ENCODE measurements at places on chromosomes 16 and 17.

DNA sequence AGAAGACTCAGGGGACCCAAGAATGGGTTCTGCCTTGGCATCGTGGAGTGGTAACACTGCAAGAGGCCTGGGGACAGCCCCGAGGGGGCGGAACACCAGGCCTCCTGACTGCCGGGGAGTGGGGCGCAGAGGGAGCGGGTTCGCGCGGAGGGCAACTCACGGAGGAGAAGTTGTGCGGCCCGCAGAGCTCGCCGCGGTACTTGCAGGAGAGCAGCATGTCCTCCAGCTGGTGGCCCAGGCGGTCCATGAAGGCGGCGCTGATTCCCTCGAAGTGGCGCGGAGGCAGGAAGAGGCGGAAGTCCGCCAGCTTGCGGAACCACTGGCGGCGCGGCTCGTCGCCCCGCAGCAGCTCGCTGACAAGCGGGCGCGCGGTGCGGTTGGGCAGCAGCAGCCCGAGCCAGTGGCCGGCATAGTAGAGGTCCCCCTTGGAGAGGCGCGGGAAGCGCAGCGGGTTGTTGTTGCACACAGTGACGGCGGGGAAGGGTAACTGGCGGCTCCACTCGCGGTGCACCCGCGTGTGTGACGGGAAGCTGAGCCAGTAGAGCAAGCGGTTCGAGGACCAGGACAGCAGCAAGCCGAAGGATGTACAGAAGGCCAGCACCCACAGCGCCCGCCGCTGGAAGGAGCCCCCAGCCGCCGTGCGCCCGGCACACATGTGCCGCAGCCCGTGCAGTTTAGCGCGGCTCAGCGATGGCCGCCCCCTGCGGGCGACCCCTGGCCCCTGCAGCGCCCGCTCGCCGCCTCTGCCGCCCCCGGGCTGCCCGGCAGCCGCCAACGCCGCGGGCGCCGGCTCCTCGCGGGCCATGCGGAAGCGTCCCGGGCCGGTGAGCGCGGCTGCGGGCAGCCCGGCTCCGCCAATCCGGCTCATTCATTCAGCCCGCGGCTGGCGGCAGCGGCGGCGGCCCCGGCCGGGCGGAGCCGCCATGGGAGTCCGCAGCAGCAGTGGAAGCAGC, 1.6 kb downstream of the ASIC2 start:
- DNase-seq = peak; percentile 4

- no peak for DNase-seq
Measured at GRCh38 chr17:81569986-81570514, 17.9 kb upstream of the FAAP100 start.

GRCh38 chr16:68074850-68075555, 10.2 kb upstream of the NFATC3 start:
- DNase-seq = peak; percentile 80

- no peak for DNase-seq
Measured at GRCh38 chr17:73560661-73561060, 83.6 kb downstream of the SDK2 start.

GRCh38 chr17:9928601-9929333, 23.7 kb upstream of the RCVRN start:
- no peak for DNase-seq

- no peak for DNase-seq
Measured at GRCh38 chr16:27080895-27081294, 14.2 kb downstream of the C16orf82 start.

DNA sequence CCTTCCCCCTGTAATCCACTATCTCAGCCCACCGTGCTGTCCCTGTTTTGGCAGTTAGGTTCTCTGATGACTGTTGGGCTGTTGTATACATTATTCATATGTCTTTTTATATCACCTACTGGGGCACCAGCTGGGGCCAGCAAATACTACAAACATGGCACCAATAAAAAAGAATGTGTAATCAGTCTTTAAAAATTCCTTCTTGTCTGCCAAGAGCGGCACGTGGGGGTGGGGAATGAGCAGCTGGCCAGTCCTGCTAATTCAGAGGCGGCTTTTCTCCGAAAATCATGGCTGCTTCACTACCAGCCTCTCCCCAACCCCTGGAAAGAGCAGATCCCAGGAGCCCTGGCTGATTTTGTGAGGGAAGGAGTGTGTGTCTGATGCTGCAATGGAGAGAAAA, 77.7 kb upstream of the EEF2KMT start:
- no peak for DNase-seq

DNA sequence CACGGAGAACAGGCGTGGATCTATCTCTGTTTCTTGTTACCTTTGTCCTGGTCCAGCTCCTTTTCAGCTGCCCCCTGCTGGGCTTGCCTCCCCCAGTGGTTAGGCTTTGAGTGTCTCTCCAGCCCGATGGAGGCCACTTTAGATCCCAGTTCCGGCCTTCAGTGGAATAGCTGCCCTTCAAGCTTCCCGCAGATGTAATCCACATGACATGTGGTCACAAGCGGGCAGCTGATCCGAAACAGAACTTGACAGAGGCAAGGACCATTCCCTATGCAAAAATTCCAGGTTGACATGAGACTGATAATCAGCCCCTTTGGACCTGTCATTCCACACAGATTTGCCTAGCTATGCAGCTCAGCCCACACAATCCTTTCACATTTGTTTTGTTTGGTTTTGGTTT, 40.6 kb upstream of the AQP8 start:
- no peak for DNase-seq

DNA sequence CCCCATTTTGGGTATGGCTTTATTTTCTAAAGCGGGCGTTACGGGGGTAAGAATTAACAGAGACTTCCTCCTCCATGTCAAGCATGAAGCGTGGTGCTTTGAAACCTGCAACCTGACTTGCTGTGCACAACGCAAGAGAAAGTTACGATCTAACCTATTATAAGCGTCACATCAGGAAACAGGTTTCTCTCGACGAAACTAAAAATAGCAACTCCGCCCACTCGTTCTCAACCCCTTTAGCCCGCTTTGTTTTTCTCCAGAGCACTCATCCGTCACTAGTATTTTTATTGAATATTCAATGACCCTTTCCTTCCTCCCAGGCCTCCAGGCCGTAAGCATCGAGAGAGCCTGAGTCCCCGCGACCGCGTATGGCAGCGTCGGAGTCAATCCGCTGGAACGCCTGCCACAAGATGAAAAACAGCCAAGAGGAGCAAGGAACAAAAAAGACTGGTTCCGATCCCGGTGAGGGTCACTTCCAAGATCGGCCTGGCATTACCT, 555 bp downstream of the NUP88 start:
- peak; percentile 63 for DNase-seq

- DNase-seq = no peak
Measured at GRCh38 chr17:64400642-64401041, 10.0 kb upstream of the PECAM1 start.

GRCh38 chr17:2847381-2848333, 51.4 kb downstream of the RAP1GAP2 start:
- DNase-seq = no peak

- no peak for DNase-seq
Measured at GRCh38 chr16:87322360-87322759, 5.2 kb upstream of the C16orf95 start.

DNA sequence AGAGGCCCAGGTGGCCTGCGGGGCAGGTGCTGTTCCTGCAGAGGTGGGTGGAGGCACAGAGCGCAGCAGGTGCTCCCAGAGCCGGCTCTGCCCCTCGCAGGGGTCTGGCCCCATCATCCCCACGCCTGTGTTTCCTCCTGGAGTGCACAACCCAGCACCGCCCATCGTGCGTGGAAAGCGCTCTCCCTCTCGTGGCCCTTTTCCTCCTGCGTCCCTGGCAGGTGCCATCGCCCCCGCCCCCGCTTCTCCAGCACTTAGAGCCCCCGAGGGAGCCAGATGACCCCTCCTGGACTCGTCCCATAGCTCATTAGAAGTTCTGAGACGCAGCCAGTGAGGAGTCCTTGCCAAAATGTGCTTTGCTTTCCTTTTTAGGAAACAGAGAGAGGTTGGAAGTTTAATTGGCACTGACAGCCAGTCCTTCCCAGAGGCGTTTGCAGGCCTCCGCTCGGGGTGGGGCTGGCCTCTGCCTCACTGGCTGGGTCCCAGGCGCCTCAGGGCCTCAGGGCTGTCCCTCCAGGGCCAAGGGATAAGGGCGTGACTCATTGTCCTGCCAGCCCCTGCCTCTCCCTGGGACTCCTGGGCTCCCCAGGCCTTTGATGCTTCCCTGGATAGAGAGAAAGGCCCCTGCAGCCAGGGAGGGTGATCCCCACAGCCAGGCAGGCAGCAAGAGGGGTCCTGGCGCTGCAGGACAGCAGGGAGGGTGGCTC, 32.2 kb upstream of the CHMP6 start:
- DNase-seq = no peak

GRCh38 chr16:55853114-55853513, 20.2 kb upstream of the CES1 start:
- no peak for DNase-seq

GRCh38 chr17:78273813-78274212, 42.4 kb downstream of the TMEM235 start:
- no peak for DNase-seq

GRCh38 chr17:17536702-17537101, 40.5 kb upstream of the RASD1 start:
- no peak for DNase-seq

- no peak for DNase-seq
Measured at GRCh38 chr16:49335828-49336227, 37.8 kb upstream of the C16orf78 start.

DNA sequence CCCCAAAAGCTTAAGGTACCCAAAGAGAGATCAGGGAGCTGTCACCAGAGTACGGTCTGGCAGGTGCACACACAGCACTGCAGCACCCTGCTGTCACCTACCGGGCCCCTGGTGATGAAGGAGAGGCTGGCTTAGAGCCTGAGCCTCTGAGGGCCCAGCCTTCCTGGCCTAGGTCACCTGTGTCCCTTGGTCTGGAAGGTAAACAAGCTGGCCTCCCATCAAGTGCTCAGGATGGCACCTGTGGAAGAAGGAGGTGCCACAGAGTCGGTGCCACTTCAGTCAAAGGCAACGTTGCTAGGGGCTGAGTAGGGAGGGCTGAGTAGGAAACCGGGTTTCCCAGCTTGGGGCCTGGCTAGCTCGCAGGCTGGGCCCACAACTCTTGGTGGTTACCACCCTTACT, 70.7 kb downstream of the COG7 start:
- no peak for DNase-seq

DNA sequence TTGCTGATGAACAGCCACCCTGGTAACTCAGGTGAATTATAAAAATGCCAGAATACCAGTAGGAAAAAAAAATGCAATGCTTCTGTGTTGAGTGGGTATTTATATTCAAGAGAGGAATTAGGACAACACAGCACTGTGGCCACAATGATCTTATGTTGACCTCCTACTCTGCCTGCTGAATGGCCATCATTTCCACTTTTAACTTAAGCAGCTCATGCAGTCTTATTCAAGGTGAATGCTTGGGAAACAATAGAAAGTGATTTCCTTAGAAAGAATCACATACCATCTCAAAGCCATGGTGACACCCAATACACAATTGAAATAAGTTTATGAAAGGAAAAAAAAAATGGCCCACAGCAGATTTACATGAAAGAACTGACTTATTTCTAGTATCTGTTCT, 224.0 kb downstream of the CDH8 start:
- DNase-seq = no peak

GRCh38 chr17:77622647-77623046, 335.9 kb upstream of the TNRC6C start:
- DNase-seq = no peak

DNA sequence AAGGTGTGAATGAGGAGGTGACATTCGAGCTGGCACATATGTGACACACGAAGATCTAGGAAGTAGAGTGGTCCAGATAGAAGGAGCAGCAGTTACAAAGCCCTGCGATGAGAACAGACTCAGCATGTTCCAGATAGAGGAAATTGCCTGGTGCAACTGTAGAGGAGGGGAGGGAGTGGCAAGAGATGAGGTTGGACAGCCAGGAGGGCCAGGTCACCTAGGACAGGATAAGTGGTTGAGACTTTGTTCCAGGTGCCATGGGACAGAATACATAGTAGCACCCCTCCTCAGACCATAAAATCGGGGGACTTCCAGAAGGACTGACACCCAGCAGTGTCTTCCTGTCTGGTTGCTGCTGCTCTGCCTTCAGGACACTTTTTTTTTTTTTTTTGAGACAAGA, 11.0 kb upstream of the CENPT start:
- DNase-seq = no peak

DNA sequence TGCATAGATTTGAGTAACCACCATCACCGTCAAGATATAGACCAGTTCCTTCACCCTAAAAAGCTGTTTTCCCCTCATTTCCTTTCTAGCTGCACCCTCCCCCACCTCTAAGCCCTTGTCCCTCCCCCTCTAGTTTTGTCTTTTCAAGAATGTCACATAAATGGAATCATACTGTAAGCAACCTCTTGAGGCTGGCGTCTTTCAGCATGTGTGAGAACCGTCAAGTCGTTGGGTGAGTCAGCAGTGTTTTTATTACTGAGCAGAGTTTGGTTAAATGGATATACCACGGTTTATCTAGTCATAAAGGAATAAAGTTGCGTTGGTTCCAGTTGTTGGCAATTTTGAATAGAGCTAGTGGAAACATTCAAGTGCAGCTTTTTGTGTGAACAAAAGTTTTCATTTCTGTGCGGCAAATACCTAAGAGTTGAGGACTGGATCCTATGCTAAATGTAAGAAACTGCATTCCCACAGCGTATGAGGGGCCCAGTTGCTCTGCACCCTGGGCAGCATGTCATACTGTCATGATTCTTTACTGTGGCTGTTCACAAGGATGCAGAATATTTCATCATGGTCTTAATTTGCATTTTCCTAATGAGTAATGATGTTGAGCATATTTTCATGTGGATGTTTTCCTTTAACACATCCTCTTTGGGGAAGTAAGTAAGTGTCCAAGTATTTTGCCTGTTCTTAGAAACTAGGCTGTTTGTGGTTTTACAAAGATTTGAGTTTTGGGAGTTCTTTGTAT, 264.3 kb downstream of the CPPED1 start:
- peak; percentile 53 for DNase-seq

DNA sequence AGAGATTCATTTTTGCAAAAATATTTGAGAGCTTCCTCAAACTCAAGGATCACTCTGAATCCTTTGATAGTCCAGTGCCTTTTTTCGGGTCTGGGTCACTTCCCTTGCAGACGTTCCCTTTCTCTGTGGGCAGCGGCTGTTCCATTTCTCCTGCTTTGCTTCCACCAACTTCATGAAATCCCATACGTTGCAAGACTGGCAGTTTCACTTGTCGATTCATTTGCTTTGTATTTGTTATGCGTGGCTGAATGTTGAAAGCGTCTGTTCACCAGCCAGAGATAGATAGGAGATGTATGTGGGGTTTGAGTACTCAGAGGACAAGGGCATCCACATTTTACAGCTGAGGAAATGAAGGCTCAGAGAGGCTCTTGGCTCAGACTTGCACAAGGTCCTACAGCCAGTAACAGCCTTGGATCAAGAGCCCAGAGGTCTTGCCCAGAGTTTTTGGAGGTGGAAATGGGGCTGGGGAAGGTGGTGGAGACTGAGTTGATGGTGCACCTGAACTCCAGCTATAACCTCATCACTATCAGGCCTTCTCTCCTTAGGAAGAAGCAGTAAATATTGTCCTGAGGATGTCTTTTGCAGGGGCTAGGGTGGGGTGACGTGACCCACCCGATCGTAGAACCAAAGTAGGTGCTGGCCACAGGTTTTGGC, 1.3 kb upstream of the CCDC102A start:
- DNase-seq = no peak

GRCh38 chr17:61225178-61225882, 174.3 kb upstream of the TBX2 start:
- no peak for DNase-seq

- DNase-seq = no peak
Measured at GRCh38 chr17:71084219-71084618, 914.9 kb downstream of the KCNJ2 start.

- no peak for DNase-seq
Measured at GRCh38 chr17:17573912-17574311, 17.6 kb downstream of the PEMT start.

- DNase-seq = peak; percentile 62
Measured at GRCh38 chr17:28949185-28950016, 1.9 kb downstream of the PHF12 start.

GRCh38 chr17:46139432-46140210, 53.6 kb downstream of the KANSL1 start:
- DNase-seq = no peak

All from activated naive CD4-positive, alpha-beta T cell treated with anti-CD3 and anti-CD28 coated beads, Interleukin-2, amount 50 U/mL, for 72 hours (primary cell).